Activated CD8-positive, alpha-beta memory T cell treated with anti-CD3 and anti-CD28 coated beads for 4 hours (primary cell): ENCODE measurements at places on chromosomes 11 and 22.

- no peak for DNase-seq
Observed at GRCh38 chr22:49609207-49609876, 218.3 kb downstream of the BRD1 start.

DNA sequence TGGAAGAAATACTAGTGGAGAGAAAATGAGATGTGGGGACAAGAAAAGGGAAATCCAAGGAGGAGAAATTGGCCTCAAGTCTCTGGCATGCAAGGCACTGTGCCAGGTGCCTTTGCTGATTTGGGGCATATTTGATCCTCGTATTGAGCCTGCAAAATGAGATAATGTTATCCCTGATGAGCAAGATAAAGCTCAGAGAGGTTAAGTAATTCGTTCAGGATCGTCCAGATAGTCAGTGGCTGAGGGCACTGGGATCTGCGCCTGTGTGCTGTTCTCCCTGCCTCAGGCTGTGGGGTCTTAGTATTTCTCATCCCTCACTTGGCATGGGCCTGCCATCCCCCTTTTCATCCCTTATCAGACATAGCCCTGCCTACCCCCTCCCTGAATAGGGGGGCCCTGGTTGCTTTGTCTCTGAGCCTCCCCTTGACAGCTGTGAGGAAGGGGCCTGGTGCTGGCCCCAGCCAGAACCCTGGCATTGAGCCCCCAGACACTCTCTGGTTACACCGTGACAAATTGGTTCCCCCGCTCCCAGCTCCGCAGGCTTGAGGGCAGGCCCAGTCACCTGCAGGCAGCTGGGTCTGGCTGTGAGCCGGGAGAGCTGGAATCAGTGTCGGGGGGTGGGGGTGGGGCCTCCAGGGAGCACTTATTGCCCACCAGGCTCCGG is 85.7 kb downstream of the NECTIN1 start:
- no peak for DNase-seq

GRCh38 chr22:44444341-44445306 is 53.4 kb downstream of the RTL6 start:
- no peak for DNase-seq

DNA sequence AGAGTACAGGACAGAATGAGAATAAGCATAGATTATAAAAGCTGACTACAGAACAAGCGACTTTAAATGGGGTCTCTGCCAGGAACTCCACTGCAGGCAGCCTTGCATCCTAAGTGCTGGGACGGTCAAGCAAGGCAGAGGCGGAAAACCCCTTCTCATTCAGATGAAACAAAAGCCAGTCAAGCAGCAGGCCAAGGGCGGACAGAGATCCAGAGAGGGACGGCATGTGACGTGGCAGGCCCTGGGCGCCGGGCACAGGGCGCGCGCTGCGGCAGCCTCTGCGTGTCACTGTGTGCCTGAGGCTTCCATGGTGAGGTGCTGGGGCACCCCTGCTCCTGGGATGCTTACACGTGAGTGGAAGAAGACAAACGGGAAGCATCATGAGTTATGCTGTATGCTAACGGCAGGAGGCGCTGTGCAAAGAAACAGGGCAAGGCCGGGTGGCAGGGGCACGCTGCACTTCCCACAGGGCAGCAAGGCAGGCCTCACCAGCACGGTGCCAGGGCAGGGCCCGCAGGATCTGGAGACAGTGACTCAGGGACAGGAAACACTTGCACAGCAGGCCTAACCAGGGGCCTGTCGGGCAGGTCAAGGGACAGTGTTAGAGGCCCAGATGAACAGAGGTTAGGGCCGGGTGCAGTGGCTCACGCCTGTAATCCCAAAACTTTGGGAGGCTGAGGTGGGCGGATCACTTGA is 6.2 kb downstream of the TOLLIP start:
- DNase-seq = no peak

- DNase-seq = no peak
Observed at GRCh38 chr11:17814546-17814945, 80.0 kb downstream of the KCNC1 start.

GRCh38 chr11:33256813-33257159 is 395 bp upstream of the HIPK3 start:
- DNase-seq = no peak

DNA sequence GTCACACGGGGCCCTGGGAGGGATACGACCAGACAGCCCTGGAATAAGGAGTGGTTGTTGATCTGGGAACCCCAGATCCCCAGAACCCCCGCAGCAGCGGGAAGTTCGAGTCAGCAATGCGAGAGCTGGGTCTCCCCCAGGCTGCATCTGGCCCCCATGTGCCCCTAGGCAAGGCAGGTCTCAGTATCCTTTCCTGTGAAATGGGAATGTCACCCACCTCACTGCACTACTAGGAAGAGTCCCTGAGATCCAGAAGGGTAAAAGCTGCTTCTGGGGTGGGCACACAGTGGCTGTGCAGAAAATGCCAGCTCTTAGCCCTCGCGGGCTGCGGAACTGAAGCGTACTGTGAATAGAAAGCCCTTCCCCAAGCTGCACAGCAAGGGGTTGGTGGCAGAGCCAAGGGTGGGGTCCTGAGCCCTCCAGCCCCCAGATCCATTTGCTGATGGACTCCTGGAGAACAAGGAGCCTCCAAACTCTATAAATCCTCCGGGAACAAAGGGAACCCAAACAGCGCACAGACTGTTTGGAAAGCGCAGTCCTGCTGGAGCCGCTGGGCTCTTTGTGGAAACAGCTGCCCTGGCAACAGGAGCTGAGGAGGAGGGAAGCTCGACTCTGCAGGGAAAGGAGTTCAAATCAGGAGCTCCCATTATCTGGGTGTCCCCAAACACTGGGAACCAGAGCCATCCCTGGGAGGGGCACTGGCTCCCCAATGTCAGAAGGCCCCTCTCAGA is 68.2 kb upstream of the SHISAL1 start:
- DNase-seq = no peak

DNA sequence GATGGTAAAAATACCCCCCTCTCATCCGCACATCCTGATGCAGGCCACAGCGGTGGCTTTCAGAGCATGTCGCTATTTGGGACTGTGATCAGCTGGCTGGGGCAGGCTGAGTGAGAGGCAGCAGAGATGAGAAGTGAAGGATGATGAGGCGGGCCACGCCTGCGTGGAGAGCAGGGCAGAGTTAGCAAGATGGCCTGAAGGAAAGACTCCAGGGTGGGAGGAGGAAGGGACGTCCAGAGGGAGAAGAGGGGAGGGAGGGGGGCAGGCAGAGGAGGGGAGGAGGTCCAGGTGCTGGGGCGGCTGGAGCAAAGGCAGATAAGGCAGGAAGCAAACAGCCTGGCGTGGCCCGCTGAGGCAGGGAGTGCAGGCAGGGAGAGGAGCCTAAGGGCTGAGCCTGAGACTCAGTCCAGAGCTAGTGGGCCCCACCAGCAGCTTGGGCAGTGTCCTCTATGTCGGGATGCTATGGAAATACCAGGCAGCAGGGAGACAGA is 29.1 kb downstream of the LRFN4 start:
- DNase-seq = no peak

DNA sequence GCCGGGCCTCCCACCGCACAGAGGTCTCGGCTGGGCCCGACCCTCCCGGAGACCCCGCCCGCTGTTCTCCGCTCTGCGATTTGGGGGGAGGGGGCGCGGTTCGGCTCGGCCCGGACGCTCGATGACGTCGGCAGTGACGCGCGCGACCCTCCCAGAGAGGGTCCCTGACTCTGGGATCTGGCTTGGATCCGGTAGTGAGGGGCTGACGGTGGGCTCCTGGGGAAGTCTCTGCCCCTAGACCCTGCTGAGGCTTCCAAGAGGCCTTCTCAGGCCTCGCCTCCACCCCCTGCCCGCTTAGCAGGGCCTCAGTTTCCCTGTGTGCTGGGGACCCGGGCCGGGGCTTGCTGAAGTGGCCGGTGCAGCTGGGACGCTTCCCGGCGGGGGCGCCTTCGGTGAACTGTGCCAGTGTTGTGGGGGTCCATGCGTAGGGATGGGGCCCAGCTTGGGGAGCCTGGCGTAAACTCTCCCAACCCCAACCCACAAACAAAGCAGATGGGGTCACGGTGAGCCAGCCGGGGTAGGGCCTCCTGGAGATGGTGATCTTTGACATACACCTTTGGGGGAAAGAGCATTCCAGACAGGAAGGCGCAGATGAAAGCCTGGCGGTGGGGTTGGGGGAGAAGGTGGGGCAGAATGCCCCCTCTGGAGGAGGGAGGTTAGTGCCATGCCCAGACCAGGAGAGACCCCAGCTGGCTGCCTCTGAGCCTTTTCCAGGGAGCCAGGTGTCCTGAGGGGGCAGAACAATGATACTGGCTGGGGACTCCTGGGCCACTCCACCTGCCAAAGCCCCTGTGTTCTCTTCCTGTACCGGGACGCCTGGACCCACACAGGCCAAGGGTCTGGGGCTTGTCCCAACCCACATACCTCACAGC is 1.0 kb downstream of the B4GALNT4 start:
- no peak for DNase-seq

DNA sequence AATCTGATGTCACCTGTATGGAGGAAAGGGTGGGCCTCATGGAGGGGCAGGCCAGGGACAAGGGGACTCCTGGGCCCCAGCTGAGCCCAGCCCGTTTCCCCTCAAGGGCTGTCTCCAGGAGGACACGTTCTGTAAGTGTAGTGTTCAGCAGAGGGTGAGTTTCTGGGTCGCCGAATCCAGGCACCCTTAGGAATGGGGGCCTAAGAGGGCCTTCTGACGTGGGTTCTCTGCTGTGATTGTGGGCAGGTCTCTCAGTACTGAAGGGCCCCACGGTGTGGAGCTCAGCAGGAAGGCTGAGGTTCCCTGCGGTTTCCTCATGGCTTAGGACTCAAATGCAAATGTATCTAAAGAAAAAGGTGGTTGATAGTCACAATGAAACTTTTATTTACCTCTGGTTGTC is 6.5 kb downstream of the PTDSS2 start:
- no peak for DNase-seq

GRCh38 chr11:130397780-130398179 is 30.6 kb downstream of the ADAMTS8 start:
- no peak for DNase-seq

GRCh38 chr11:64885367-64886286 is 7.2 kb upstream of the EHD1 start:
- no peak for DNase-seq

DNA sequence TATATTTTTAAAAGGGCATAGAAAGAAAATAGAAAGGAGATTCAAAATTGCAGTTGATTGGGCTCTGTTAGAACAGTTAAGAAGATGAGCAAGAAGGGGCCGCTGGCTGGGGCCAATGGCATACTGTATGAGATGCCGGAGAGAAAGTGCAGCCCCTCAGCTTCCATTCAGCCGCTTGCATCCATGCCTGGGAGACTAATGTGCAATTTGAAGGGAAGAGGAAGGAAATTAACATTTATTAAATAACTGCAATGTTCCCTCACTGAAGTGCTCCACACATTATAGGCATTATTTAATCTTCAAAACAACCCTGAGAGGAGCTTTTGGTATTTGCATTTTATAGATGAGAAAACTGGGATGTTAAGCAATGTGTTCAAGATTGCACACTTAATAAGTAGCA is 44.7 kb upstream of the CSNK2A3 start:
- DNase-seq = no peak

DNA sequence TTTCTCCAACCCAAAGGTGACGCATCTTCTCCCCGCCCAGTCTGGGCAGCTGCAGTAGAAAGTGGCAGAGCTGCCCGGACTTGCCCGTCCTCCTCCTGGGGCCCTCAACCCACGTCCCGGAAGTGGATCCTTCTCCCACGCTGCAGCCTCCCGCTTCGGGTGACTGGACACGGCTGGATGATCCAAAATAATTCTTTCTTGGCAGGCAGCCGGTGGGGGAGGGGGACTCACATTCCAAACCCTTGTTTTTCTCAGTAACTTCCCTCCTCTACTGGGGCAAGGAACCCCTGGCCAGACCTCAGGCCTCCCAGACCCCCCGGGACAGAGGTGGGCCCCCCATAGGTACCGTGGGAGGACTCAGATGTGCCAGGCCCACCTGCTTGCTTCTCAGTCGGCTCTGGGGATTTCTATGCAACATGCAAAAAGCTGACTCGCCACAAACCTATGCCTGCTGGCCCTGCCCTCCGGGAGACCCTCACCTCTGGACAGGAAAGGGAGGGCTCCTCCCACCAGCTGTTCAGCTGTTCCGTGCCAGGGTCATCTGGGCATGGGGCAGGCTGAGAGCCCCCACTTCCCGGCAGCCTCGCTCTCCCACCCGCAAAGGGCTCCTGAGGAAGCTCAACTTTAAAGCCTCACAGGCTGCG is 1.4 kb downstream of the PLXNB2 start:
- DNase-seq = no peak

GRCh38 chr11:61102667-61103571 is 630 bp downstream of the CD5 start:
- DNase-seq = no peak

DNA sequence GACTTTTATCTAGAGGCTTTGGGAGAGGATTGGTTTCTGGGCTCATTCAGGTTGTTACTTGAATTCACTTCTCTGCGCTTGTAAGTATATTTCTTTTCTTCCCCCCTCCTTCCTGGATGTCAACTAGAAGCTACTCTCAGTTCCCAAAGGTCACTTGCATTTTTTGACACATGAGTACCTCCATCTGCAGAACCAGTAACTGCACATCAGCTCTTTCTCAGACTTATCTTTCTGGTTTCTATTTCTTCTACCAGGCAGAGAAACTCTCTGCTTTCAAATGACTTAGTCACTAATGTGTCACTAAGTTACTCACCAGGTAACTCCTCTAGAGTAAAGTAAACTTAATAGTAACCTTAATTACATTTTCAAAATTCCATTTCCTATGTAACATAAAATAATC is 773.0 kb upstream of the LUZP2 start:
- no peak for DNase-seq

- DNase-seq = no peak
Observed at GRCh38 chr11:116221351-116221750, 551.4 kb downstream of the BUD13 start.

DNA sequence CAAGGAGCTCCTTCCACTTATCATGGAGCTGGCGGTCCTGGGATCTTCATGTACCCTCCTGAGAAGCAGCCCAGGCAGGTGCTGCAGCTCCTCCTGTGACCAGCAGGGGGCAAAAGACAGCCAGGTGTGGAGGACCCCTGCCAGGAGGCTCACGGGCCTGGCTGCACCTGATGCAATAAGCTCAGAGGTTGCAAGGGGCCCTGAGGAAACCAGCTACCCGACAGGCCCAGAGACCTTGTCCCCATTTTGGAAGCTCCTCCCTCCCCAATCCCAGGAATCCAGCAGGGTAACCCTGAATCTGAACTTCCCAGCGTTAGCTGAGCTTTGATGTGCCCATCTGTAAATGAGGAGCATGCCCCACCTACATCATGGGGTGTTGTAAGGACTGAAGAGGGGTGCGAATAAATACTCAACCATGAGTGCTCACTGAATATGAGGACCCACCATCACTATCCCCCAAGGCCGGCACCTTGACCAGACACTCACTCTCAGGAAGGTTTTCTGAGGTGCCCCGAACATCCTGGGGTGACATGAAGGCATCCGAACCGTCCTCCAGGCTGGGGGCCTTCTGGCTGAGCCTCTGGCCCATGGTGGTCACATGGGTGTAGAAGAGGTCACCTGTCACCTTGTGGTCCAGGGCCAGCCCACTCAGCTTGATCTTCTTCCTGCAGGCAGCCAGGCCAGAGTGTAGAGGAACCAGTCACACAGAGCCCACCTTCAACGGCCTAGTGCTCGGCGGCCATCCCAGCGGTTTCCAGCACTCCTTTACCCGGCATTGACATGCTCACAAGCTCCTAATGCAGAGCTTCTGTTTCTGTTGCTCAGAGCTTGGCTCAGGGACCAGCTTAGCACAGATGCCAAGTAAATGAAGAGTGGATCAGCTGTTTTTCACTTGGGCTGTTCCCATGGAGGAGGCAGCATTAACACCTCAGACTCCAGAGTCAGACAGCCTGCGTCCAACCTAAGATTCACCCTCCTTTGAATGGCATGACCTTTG is 21.7 kb downstream of the SLC43A1 start:
- peak; percentile 71 for DNase-seq
